ENCODE measurements at places on chromosomes 16 and 17.
A peak's percentile ranks its signal among the peaks of the same experiment; 100 is the strongest.

DNA sequence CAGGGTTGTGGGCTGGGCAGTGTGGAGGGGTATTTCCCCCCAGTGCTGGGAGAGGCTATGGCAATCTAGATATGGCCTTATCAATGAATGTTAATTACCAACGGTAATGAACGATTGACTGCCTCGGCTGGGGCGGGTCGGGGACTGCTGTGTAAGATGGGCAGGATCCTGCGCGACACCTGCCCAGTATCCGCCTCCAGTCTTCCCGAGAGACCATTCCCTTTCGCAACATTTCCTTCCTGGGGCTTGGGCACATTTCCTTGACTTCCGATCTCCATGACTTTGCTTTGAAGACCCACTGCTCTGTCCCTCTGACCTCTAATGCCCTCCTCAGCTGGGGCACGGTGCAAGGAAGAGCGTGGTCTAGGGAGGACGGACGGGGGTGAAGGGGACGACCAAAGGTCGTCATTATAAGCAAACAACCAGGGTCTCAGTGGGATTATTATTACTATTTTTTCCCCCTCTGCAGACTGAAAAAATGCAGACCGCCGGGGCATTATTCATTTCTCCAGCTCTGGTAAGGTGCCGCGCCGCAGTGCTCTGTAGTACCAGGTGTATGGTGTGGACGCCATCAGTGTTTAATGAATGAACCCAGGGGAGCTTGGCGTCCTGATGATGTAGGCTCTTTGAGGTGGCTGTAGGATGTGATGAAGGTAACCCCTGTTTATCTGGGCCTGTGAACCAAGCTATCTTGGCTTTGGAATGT is 506 bp downstream of the ATP5MC1 start:
- no peak for DNase-seq

DNA sequence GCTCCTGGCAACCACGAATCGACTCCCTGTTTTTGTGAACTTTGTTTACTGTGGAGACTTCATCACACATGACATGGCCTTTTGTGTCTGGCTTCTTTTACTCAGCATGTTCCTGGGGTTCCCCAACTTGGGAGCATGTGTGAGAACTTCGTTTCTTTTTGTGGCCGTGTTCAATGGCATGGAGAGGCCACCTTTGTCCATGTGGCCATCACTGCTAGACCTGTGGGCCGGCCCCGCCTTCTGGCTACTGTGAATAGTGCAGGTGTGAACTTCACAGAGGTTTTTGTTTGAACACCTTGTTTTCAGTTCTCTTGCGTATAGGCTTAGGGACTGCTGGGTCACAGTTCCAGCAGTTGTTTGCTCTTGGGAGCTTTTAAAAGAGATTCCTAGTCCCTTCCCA is 5.7 kb upstream of the SLC38A8 start:
- peak; percentile 25 for DNase-seq

GRCh38 chr17:80981929-80982425 is 9.7 kb upstream of the CHMP6 start:
- no peak for DNase-seq

DNA sequence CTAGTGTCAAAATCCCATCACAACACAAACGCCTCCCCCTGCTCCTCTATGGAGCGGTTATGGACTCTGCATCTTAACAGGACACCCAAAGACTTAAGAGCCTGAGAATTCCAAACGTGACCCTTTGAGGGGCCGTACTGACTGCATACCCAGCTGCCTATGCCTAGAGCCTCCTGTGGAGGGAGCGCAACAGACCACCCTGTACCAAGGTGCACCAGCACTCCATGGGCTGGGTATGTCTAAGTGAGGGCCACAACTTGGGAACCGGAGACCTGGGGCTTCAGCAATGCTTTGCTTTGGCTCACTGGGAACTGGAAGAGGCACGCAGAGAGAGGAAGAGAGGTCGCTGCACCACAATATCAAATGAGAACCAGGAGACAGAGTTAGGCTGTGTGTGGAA is 5.4 kb downstream of the ANKS3 start:
- no peak for DNase-seq

DNA sequence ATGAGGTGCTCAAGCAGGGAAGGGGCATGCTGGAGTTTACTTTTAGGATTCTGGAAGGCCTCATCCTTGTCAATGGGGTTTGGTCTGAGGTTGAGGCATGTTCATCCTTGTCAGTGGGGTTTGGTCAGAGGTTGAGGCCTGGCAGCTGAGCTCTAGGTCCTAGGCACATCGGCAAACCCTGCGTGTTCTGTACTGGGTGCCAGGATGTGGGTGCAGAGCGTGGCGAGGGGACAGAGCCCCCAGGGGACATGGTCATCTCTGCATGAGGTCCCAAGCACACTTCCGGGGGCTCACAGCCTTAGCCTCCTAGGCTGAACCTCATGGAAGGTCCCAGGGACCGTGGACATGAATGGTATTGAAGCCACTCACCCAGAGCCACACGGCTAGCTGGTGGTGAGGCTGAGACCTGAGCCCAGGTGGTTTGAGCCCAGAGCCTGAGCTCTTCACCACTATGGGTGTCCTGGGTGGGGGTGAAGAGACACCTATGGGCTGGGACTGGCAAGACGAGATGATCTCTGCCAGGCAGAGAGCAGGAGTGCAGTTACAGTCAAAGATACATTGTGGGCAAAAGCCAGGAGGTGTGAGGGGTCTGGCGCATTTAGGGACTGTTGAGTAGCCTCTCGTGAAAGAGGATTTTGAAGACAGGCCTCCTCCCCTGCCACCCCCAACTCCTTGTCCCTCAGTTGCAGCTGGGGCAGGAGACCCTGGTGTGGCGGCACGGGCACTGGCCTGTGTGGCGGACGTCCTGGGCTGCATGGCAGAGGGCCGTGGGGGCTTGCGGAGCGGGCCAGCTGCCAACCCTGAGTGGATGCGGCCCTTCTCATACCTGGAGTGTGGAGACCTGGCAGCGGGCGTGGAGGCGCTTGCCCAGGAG is 19.3 kb downstream of the FCSK start:
- no peak for DNase-seq

GRCh38 chr16:80046848-80047247 is 446.3 kb upstream of the MAF start:
- DNase-seq: no peak

DNA sequence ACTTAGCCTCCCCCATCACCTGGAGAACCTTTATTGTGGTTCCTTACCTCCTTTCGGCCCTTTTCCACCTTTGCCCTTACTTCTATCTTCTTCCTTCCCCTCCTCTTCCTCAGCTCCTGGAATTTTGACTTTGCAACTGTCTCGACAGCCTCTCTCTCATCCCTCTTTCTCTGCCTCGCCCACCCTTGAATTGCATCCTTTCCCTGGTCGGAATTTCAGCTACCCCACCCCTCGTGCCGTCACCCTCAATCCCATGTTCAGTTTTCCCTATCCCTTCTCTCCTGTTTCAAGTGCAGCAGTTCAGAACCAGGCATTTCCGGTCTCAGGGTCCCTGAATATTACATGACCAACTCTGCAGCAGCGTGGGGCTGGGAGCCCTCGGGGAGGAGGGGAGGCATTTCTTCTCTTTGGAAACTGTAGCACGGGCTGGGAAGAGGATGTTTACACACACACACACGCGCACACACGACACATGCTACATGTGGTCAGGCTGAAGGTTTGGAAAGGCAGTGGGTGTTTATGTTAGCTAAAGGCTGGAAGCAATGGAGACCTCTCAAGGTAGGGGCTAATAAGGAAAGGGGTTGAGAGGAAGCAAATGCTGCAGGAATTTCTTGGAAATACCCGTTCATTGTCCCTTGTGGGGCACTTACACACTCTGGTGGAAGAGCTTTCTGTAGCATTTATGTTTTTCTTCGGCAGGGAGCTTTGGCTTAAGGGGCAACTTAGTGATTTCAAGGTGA is 971 bp downstream of the MINK1 start:
- DNase-seq: no peak

All from WERI-Rb-1 (cell line).